ENCODE measurements at places on chromosomes 2 and 18.

DNA sequence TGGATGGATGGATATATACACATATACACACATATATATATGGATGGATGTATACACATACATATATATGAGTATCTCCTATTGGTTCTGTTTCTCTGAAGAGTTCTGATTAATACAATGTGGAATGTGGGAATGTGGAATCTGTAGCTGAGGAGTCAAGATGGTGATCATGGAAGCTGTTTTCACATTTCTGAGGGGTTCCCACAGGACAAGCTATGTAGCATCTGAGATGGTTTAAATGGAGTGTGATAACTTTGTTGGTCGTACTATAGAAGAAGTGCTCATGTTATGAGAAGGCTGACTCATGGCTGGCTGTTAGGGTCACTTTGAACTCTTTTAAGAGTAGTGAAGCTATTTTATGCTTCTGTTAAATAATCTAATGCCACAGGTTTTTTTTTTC, 279.7 kb downstream of the MEIS1 start:
- no peak for DNase-seq

DNA sequence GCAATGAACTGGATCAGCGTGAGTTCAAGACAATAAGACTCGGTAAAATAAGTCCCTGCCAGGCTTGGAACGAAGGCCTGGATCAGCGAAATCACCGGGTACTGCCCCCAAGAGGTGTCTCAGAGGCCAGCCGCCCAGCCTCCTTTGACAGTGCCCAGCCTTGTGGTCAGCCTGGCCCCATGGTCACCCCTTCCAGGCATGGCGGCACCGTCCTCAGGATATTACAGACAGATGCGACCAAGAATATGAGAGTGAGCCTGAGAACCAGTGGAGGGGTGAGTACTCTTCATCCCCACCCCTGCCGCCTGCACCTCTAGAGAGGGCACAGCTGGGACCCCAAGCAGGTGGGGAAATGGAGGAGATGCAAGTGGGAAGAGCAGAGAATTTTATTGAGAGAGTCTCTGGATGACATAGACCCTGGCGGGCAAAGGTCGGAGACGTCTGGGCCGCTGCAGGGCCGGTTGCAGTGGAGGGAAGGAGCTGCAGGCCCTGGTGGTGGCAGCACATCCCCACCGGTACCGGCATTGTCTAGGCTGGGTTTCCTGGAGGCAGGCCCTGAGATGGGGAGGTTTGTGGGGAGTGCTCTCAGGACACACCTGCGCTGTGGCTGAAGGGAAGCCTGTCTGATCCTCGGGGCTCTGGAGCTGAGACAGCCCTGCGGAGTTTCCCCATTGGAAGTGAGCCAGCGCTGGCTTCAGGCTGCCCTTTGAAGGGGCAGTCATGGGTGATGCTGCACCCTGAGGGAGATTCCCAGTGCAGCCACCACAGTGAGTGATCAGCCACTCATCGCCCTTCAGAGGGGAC, 190.0 kb downstream of the SEPTIN10 start:
- no peak for DNase-seq

DNA sequence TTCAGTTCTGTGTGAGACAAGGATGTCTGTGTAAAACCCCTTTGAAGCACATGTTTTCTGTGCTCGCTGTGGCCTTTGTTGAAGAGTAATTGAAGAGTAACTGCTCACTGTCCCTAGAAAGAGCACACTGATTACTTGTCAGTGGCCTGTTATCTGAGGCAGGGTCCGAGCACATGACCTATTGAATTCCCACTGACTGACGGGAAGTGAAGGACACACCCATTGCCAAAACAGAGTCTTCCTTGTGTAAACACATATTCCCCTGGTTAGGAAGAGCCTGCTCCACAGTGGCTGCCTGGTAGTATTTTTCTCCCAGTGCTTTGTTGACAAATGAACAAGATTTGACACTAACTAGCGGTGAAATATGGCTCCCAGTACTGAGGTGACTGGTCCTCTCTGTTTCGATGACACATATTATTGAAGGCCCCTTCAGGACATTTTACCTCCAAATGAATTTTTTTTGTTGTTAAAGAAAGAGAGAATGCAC, 148.5 kb upstream of the GYPC start:
- DNase-seq: no peak

- no peak for DNase-seq
Measured at GRCh38 chr2:209713219-209713618, 58.4 kb upstream of the UNC80 start.

DNA sequence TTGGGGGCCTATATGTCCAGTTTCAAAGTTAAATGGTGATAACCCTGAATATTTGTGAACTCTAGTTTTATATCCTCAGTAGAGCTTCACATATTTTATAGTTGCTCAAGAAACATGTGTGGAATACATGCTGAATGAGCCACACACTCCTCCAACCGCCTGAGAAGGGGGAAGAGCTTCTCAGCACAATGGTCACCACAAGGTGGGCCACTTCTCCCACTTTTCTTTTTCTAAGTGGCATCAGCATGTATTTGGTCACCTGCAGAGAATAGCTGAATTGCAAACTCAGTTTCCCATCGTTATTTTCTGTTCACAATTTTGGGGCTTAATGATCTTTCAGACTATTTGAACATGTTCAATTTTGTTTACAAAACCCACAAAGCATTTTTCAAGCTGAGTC, 340.5 kb downstream of the PARD3B start:
- DNase-seq: no peak

- no peak for DNase-seq
Measured at GRCh38 chr2:145408980-145409379, 889.1 kb upstream of the ZEB2 start.
